ENCODE measurements at places on chromosomes 7 and 10.

- no peak for DNase-seq
Measured at GRCh38 chr10:101438881-101439391, 85.0 kb downstream of the BTRC start.

DNA sequence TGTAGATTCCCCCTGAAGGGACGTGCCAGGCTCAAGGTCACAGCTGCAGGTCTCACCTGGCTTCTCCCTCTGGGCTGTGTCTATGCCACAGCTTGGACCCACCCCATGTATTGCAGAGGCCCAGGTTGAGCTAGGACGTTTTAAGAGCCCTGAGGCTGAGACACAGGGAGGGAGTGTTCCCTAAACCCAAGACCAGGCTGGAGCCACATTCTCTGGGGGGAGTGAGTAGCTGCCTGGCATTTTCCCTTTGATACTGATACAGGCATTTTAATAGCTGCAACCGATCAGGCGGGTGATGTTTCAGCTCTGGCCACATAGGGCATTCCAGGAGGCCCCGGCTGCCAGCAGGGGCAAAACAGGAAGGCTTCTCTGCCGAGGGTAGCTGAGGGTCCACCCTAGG is 13.4 kb downstream of the COL13A1 start:
- no peak for DNase-seq

DNA sequence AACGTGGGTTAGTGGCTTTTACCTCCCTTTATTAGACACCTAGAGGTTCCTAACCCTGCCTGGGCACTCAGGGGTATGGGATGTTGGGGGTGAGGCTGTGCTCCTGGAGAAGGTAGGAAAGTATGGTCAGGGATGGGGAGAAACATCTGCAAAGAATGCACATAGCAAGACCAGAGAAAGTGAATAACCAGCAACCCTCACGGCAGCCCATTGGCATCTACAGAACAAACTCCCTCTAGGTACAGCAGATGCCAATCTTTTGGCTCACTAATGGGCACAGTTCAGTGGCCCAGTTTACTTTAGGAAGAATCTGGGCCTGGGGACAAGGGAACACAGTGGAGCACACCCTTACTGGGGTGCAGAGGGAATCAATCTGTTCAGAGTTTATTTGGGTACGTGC is 143.9 kb downstream of the JAZF1 start:
- peak; percentile 68 for DNase-seq

DNA sequence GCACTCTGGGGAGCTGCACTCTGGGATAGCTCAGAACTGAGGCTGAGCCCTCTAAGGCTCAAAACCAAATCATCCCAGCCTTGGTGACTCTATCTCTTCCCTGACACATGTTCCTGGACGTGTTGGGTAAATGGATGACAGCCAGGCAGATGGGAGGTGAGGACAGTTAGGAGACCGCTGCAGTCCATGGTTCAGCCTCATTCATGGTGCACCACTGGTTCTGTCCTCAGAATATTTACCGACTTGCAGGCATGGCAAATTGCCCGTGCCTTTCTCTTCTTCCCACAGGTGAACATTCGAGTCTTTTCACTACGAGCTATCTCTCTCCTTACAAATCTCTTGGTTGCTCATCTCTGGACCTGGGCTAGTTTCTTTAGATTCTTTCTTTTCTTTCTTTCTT is 80.3 kb upstream of the EFCAB10 start:
- DNase-seq = no peak

DNA sequence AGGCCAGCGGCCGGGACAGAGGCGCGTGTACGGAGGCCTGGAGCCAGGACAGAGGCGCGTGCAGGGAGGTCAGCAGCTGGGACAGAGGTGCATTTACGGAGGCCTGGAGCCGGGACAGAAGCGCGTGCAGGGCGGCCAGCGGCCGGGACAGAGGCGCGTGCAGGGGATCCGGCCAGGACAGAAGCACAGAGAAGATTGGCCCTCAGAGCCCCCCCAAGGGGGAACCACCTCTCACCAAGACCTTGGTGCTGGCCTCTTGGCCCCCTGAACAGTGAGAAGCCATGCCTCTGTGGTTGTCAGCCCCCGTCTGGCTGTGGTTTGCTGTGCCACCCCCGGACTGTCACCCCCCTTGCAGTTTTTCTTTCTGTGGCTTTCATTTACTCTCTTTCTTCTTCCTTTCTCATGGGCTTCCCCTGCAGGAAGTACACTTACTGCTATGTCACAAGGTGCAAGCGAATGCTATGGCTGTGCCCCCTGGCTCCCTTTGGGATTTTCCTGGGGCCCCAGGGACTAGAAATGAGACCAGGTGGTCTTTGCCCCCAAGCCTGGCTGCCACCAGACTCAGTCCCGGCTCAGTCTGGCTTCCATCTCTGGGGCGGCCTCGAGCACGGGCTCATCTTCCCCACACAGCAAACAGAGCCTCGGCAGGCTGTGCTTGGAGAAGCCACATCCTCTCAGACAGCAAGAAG is 41.1 kb downstream of the INSIG1 start:
- DNase-seq = no peak

DNA sequence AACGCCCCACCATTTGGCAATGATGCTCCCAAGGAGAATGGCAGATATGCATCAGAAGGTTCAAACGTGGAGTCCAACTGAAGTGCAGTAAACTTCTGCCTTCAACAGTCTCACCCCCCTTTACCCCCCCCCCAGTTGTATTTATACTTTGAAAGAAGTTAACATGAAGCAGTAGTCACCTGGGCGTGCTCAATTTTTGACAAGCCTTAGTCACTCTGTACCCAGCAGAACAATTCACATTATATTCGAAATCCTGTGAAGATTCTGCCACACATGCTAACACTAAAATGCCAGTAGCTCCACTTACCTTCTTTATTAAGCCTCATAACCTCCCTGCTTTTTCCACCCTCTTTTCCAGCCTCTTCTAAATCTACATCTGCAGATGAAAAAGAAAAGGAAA is 894 bp downstream of the ATXN7L1 start:
- no peak for DNase-seq

DNA sequence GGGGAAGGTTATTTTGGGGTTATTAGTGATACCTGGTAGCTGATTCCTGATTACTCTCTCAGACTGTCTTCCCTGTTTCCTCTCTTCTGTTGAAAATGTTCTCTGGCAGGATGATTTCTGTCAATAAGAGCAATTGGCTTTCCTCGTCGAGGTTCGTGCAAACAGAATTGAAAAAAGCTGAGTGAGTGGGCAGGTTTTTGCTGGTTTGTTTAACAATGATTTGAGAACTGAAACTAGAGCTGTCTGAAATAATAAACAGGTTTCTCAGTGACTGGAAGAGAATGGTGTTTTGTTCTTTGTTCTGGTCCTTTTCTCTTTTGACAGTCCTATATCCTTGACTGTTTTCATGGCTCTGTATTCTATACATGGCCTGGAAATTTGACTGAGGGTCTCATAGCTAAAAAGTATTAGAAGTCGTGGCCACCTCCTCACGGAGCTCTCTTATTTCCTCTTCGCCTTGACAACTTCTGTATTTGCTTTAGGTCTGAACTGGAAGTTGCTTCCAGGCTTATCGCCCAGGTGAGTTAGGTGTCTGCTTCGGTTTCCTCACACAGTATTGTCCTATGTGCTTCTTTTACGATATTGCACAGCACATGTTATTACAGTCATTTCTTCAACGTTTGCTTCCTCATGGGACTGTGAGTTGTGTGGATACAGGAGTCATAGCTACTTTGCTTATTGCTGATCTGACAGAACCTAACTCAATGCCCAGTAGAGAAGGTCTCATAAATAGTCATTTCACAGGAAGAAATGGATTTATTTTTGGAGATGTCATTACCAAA is 403.6 kb downstream of the NRG3 start:
- no peak for DNase-seq

DNA sequence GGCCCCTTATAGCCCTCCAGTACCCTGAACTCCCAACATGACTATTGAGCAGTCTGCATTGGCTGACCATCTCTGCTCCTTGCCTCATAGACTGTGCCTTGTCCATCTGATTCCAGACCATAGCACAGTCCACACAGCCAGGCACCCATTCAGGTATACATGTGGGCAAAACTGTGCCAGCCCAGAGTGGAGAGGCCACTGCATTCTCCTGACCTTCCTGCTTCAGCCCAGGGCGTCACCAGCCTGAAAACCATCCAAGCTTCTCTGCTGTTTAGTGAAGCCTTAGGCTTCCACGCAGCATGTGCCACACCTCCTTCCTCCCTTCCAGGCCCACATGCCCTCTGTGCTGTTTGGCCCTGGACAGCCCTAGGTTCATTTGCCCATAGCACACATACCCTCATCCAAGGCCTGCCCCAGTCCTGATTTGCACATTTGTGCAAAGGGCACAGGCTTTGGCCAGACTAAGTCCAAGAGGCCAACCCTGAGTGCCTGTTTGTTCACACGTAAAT is 10.5 kb downstream of the DDX56 start:
- no peak for DNase-seq

- no peak for DNase-seq
Measured at GRCh38 chr7:47441796-47442604, 139.9 kb downstream of the TNS3 start.

- DNase-seq = no peak
Measured at GRCh38 chr7:42152329-42153205, 84.4 kb downstream of the GLI3 start.
